ENCODE measurements at places on chromosomes 2 and 18. TPM values are rescaled to one million over a fixed set of nuclear protein-coding genes. Genes with fewer than 3 reads are reported as not detected.

- DNase-seq, result peak; percentile 58
Observed at GRCh38 chr2:135742325-135742757, 686 bp downstream of the UBXN4 start.

GRCh38 chr2:217992061-217992460 lies 10.7 kb downstream of the TNS1 start:
- DNase-seq, result no peak

CDH2 gene
- total RNA-seq, result 0.10 TPM

DNA sequence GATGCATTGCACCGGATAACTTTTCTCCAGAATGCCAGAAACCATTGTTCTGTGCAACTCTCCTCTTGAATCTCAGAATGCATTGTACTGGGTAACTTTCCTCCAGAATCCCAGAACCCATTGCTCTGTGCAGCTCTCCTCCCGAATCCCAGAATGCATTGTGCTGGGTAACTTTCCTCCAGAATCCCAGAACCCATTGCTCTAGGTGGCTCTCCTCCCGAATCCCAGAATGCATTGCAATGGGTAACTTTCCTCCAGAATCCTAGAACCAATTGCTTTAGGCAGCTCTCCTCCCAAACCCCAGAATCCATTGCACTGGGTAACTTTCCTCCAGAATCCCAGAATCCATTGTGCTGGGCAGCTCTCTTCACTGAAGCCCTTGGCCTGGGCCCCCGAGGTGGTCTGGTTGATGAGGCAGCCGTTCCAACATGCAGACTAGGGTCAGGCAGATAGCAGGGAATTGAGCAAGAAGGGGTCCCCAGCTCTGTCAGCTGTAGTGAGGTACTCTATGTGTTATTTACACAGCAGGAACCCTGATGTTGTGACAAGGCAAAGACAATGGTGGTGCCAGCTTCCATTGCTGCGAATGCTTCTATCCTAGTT lies 9.4 kb downstream of the FOSL2 start:
- no peak for DNase-seq

DNA sequence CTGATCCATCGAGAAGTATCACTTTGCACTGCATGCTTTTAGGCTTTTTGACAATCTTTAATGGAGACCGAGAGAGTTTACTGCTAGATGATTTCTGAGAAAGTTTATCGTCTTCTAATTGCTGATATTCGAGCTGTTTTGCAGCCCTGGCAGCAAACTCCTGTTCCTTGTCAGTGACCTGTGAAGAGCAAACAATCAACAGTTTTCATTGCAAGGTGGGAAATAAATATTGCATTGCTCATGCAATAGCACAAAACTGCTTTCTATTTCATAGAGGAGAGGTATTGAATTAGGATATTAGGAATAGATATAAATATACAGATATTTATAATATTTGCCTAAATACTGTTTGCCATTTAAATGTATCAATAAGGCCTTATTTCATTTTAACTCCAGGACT lies 65.5 kb downstream of the EPB41L3 start:
- DNase-seq, result no peak

SNED1 gene
- 0.91 TPM for total RNA-seq

GRCh38 chr2:137339051-137339450 lies 573.7 kb downstream of the THSD7B start:
- no peak for DNase-seq

TCF7L1 gene
- total RNA-seq, result 0.06 TPM

GRCh38 chr2:84919885-84920580 lies 14.6 kb downstream of the TMSB10 start:
- peak; percentile 68 for DNase-seq

GRCh38 chr18:21682371-21683051 lies 22.1 kb downstream of the ABHD3 start:
- peak; percentile 3 for DNase-seq

DNA sequence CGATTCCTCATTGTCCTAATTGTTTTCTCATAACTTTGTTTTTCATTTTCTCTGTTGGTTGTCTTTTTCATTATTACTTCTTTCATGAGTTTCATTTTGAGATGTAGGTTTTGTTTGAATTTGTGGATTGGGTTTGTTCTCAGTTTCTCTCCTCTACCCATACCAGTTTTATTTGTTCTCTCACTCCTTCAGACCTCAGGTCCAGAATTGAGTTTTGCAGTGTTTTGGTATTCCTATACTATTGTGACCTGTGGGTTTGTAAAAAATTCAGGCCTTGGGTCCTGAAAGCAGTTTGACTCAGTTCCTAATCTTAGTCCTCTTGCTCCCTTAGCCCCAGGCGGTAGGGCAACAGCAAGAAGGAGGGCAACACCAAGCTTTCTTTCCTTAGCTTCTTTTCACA lies 28.3 kb upstream of the UBE2E3 start:
- no peak for DNase-seq

C2orf15 gene
- total RNA-seq, result 1.0 TPM

NCKAP5 gene
- total RNA-seq, result not detected

DNA sequence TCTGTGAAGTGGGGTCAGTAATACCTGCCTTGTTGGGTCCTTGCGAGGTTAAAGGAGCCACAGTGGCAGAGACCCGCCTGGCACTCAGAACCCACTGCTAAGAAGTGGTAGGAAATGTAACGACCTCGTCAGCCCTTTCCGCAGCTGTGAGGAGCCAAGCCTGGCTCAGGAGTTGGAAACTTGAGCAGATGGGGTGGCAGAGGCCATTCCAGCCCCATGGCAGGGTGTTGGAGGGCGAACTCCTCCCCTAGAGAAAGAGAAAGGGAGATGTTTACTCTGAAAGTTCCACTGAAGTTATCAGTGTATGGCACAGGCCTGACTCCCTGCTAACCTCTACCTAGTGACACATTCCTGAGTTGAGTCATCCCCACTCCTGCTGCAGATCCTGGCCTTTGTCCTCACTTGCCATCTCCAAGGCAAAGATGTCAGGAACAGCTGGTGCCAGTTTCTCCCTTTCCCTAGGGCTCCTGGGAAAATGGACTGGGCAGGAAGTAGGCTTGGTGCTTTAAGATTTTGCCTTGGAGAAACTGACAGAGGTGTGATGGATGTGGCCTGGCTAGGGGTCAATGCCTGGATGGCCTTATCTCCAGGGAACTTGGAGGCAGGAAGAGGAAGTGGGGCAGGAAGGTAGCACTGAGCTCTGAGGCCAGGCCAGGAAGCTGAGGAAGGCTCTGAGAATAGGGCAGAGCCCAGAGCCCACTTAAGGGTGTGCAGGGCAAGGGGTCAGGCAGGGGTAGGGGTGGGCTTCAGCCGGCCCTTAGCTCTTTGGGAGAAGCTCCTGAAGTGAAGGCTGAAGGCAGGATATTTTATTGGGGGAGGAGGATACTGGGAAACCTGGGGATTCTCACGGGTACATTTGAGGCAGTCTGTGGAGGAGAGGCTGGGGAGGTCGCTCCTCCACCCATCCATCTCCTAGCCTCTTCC lies 888 bp downstream of the VAMP5 start:
- DNase-seq, result peak; percentile 38

- DNase-seq, result no peak
Observed at GRCh38 chr2:240124651-240125030, 11.5 kb downstream of the COPS9 start.

- no peak for DNase-seq
Observed at GRCh38 chr2:240468303-240469238, 33.1 kb downstream of the GPC1 start.

DNA sequence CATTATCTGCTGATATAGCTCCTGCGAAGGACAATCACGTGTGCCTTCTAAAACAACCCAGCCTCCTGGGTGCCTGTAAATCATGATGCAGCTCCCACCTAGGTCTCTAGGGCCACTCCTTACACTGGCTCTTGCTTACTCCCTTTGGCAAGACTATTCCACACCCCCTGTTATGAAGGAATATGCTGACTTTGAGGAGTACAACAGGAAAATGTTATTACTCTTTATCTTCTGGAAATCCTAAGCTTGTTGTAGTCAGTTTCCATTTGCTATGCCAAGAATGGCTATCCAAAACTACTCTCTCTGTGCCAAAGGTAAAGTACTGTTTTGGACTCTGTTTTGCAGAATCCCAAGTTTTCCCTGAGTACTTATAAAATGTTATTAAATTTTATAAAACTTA lies 7.7 kb downstream of the SGO2 start:
- no peak for DNase-seq

DNA sequence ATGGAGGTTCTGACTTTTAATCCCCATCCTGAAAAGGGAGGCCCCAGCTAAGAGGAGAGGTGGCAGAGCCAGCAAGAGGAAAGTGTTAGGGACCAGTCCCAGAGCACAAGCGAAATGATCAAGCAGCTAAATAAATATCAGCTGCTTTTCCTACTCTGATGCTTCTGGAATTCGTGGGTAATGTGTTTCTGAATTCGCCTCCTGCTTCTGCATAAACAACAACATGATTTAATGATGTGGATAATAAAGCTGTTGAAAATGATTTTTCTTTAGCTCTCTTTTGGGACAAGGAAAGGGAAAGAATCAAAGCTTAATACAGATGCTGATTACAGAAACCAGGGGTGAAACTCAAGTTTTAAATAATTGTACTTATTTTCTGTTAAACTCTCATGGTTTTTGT lies 329.7 kb downstream of the PDE11A start:
- no peak for DNase-seq

KCNK3 gene
- not detected for total RNA-seq

- DNase-seq, result no peak
Observed at GRCh38 chr2:28477087-28477486, 18.8 kb upstream of the PLB1 start.

EMX1 gene
- total RNA-seq, result not detected

MAP3K20 gene
- 11.0 TPM for total RNA-seq

C2orf66 gene
- not detected for total RNA-seq

- no peak for DNase-seq
Observed at GRCh38 chr18:12257996-12258718, 4.0 kb downstream of the CIDEA start.

DNA sequence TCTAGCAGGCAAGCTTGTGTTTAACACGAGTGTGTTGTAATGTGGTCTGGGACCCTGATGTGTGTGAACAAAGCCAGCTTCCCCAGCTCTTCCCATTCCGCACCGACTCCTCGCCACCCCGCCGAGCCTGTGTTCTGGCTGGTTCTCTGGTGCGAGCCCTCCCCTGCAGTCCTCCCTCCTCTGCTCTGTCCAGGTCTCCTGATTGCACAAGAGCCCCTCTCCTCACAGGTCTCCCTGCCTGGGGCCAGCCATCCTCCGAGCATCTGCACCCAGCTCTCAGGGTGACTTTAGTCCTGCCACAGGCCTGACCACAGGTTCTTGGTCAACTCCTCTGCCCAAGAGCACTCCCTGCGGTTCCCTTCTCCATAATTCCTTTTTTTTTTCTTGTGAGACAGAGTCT lies 13.2 kb downstream of the SLC66A3 start:
- DNase-seq, result no peak

TMEM178A gene
- 0.16 TPM for total RNA-seq

- DNase-seq, result no peak
Observed at GRCh38 chr2:168626096-168626495, 170.0 kb downstream of the CERS6 start.

GRCh38 chr2:216657980-216658379 lies 24.8 kb downstream of the IGFBP2 start:
- no peak for DNase-seq

MC4R gene
- total RNA-seq, result not detected

- no peak for DNase-seq
Observed at GRCh38 chr18:8381821-8382459, 227.3 kb upstream of the RAB12 start.

- no peak for DNase-seq
Observed at GRCh38 chr2:163657281-163657656, 78.5 kb downstream of the FIGN start.
